ENCODE measurements at places on chromosomes 2 and 18.
A peak's percentile ranks its signal among the peaks of the same experiment; 100 is the strongest.

DNA sequence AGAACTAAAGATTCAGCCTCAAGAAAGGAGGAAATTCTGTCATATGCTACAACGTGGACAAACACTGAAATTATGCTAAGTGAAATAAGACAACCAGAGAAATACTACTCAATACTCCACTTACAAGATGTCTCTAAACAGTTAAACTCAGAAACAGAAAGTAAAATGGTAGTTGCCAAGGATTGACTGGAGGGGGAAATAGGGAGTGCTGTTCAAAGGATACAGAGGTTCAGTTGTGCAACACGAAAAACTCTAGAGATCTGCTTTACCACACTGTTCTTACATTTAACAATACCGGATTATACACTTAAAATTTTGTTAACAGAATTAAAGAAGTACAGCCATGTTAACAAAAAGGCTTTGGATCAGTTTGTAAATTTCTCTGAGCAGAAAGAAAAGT is 39.8 kb upstream of the C2orf15 start:
- DNase-seq = peak; percentile 15

DNA sequence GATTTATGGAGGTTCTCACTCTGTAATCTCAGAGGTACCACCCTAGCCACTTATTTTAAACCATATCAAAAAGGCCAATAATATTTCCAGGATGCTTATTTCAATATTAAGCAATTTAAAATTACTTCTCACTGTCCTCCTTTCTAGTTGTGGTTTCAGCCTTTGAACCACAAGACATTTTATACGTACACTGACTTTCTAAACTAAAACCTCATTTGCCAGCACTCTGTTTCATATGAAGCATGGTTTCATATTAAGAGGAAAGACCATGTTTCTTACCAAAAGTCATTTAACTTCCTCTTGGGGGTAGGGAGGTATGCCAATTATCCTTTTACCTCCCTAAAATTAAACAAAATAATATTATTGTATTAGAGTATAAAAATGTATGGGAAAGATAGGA is 399.8 kb downstream of the CDH7 start:
- no peak for DNase-seq

GRCh38 chr2:122148128-122148767 is 392.8 kb downstream of the TSN start:
- DNase-seq = peak; percentile 84

- DNase-seq = no peak
Observed at GRCh38 chr2:150997066-150997465, 264.6 kb downstream of the RBM43 start.

DNA sequence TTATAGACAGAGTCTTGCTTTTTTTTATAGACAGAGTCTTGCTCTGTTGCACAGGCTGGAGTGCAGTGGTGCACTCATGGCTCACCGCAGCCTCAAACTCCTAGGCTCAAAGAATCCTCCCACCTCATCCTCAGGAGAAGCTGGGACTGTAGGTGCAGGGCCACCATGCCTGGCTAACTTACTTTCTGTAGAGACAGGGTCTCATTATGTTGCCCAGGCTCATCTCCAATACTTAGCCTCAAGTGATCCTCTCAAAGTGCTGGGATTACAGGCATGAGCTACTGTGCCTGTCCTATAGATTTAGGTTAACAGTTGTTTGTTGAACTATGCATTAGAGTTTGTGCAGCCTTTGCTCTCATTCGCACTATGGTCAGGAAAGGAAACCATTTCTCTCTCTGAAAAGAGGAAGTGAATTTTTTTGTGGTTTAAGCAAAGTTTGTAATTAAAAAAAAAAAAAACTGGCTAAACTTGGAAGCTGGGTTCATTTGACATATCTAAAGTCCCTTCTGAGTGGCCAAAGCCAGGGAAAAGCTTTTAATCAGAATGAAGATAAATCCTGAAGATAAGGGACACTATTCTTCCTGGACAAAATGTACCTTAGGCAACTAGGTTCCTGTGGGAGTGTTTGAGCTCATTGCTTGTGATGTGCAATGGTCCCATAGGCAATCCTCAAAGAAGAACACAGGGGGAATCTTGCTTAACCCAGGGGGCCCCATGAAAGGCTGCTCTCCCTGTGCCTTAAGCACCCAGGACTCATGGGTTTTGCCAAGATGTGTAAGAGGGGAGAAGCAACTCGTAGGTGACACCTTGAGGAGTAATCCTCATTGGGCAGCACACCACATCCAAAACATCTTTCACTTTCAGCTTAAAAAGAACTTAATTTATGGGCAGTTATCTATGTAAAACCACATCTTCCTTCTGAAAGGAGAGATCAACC is 201.7 kb downstream of the MREG start:
- peak; percentile 89 for DNase-seq

DNA sequence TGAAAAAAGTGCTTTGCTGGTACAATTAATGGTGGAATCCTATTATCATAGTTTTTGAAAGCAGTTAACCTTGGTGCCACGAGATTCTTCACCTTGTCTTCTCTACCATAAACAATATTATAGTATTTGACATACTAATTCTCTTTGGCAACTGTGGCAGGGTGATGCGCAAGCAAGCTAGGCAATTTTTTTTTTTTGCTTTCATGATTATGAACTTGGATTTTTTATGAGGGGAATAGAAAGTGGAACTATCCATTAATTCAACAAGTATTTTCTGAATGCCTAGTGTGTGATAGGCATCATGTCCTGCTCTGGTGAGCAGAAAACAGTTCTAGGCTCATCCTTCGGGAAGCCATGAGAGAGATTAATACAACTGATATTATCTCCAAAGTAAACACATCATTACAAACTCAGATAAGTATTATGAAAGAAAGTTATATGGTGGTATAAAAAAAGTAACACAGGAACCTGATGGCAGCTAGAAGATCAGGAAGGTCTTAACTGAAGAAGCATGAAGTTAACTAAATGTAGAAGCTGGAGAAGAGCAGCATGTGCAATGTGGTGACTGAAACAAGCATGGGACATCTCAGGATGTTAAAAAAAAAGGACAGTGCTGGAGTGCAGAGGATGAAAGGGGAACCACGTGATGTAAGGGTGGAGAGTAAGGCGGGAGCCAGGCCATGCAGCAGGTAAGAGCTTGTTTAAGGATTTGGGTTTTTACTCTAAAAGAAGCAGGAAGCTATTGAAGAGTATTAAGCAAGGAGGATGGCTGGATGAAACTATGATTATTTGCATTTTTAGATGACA is 113.7 kb downstream of the ZEB2 start:
- peak; percentile 28 for DNase-seq

GRCh38 chr2:151021747-151022452 is 239.8 kb downstream of the RBM43 start:
- DNase-seq = no peak

DNA sequence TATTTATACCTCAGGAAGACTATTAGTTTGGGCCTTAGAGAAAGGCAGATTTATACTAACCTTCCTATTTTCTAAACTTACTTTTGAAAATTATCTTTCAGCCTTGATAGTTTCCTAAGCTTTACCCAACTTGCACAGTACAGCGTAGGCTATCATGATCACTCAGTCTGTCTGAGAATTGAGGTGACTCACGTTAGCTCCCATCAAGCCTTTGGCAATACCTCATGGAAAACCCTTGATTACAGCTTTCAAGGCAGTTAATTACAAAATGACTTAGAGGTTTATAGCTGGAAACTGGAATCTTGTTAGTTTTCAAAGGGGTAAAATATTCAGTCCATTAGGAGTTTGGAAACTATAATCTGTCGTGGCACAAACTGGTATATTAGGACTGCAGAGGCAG is 26.4 kb upstream of the ARMC9 start:
- no peak for DNase-seq

GRCh38 chr2:43939695-43940256 is 56.0 kb downstream of the LRPPRC start:
- no peak for DNase-seq

GRCh38 chr18:80223581-80224148 is 23.6 kb downstream of the PARD6G start:
- no peak for DNase-seq

- DNase-seq = no peak
Observed at GRCh38 chr2:33107690-33108482, 161.1 kb downstream of the LTBP1 start.

DNA sequence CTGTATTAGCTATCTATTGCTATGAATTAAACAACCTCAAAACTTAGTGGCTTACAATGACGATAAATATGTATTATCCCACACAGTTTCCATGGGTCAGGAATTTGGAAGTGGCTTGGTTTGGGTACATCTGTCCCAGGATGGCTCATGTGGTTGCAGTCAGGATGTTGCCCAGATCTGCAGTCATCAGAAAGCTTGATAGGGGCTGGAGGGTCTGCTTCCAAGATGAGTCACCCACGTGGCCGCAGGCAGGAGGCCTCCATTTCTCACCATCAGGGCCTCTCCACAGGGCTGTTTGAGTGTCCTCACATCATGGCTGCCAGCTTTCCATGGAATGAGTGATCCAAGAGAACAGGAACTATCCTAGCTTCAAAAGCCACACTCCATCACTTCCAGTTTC is 46.4 kb downstream of the CHRNA1 start:
- no peak for DNase-seq

- no peak for DNase-seq
Observed at GRCh38 chr18:79943608-79944125, 7.8 kb downstream of the SLC66A2 start.

DNA sequence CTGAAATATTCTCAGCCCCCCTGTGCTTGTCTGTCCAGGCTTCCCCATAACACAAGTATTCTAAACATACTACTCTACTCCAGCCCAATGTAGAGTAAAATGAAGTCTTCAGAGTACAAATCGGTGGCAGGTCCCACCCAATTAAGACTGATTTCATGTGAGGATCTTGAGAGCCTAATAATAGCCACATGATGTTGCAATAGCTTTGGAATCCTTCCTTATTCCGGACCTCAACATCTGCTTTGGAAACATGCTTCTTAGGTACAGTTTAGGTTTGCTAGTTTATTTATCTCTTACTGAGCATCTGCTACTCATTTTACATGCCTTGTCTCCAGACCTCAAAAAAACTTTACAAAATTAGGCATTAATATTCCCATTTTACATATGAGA is 207.3 kb upstream of the RAB6C start:
- no peak for DNase-seq

DNA sequence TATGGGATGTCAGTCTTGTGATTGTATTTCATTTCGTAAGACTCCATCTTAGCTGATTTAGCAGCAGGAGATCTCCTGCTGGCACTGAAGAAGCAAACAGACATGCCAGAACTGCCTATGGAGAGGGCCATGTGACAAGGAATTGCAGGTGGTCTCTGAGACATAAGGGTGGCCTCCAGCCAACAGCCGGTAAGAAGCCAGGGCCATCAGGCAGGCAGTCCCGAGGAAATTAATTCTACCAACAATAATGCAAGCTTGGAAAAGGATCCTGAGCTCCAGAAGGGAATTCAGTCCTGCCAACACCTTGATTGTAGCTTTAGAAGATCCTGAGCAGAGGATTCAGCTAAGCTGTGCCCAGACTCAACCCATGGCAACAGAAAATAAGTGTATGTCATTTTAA is 87.1 kb upstream of the DNAJC10 start:
- DNase-seq = no peak

- no peak for DNase-seq
Observed at GRCh38 chr18:76771192-76771799, 51.1 kb upstream of the ZNF236 start.

- DNase-seq = no peak
Observed at GRCh38 chr2:197890168-197890567, 85.8 kb downstream of the PLCL1 start.

GRCh38 chr2:28142386-28142785 is 250.3 kb upstream of the FOSL2 start:
- no peak for DNase-seq

DNA sequence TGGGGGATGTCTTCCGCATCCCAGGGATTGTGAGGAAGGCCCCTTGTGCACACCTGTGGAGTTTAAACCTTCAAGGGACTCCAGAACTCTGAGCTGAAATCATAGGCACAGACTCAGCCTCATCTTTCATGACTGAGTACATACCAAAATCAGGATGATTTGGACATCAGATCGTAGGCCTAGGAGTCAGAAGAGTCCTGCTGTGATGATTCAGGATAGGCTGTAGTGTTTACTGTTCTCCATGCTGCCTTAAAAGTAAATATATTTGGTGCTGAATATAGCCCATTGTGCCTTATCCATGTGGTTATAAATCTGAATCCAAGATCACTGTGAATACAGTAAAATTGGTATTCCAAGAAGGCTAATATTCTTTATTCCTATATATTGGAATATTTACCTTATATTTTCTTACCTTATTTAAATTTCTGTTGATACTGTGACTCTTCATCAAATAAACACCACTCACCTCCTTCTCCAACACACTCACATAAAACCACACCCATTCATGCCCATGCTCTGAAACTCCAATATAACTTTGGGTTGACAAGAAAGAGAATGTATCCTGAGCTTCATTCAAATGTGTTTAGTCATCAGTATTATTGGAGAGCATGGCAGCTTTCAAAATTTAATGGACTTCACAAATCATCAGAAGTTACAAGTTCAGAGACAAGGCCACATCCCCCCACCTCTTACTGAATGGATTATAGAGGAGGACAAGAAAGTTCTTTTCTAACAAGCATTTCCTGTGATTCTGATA is 561.4 kb upstream of the LINC00305 start:
- DNase-seq = no peak

GRCh38 chr2:214378455-214379103 is 32.3 kb upstream of the VWC2L start:
- DNase-seq = no peak

DNA sequence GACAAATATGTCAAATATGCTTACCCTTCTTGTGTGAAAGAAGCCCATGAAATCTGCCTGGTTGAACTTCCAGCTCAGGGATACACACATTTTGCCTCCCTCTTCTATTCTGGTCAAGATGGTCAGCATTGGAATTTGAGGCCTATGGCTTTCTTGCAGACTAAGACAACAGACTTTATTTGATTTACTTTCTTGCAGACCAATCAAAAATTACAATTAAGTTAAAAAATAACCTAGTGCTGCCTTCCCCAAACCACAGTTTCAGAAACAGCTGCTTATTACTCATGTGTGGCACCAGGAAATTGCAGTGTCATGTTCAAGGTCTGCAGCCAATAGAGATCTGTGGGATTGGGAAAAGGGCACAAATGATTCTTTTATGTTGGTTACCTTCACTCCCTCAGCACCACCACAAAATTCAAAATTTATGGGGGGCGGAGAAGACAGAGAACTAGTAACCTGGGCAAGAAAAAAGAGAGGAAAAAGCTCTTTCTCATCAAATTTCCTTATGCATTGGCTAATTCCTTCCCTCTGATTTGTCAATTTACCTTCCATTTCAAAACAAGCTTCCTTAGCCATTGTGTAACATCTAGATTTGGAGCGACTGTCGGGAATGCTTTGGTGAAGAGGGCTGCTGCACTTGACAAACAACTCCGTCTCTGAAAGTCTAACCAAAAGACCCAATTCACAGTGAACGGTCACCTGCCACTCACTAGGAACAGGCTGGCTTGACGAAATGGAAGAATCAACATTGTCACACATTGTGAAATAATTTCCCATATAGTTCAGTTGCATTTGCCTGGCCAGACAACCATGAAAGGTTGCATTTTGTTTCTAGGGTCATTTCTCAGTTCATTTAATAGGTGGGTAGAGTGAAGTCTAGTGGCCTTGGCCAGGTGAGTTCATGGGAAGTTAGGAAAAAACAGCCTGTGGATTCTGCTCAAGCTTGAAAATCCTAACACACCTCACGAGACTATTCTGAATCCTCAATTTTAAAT is 100.4 kb upstream of the FZD5 start:
- no peak for DNase-seq

GRCh38 chr2:81304154-81304830 is 999.7 kb upstream of the LRRTM1 start:
- no peak for DNase-seq

All from KBM-7 (cell line).